ENCODE measurements at places on chromosomes 1 and 21. TPM values are rescaled to one million over a fixed set of nuclear protein-coding genes. Genes with fewer than 3 reads are reported as not detected.
A peak's percentile ranks its signal among the peaks of the same experiment; 100 is the strongest.

GRCh38 chr1:35924838-35925237 is 6.1 kb upstream of the AGO3 start:
- no peak for DNase-seq

STYXL2 gene
- not detected for total RNA-seq

DNA sequence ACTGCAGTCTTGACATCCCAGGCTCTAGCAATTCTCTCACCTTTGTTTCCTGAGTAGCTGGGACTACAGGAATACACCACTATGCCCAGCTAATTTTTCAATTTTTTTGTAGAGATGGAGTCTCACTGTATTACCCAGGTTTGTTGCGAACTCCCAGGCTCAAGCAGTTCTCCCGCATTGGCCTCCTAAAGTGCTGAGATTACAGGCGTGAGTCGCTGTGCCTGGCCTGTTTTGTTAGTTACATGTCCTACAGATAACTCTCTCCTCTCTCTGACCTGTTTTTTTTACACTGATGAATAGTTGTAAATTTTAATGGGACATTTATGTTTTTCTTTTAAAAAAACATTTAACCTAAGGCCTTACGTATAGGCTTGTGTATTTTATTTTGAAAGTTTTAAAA is 19.8 kb downstream of the PTBP2 start:
- DNase-seq, result no peak

DLGAP3 gene
- total RNA-seq, result 0.52 TPM

GRCh38 chr21:46560568-46561444 is 44.1 kb downstream of the S100B start:
- DNase-seq, result no peak

DNA sequence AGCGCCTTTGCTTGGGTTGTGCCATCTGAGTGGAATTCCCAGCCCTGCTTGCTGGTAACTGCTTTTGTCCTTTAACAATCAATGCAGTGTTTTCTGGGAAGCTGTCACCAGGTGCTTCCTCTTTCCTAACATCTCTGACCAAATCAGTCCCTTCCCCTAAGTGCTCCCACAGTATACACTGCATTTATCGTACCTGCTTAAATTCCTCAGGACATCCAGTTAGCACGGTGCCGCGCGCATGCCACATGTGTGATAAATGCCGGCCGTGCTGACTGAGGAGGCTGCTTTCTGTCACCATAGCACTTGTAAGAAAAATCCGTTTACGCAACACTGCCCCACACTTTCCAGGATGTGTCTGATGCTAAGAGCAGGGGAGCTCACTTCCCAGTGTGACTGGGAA is 115.4 kb downstream of the BCAR3 start:
- no peak for DNase-seq

- peak; percentile 5 for DNase-seq
Observed at GRCh38 chr1:109765896-109766615, 2.3 kb upstream of the EPS8L3 start.

DNA sequence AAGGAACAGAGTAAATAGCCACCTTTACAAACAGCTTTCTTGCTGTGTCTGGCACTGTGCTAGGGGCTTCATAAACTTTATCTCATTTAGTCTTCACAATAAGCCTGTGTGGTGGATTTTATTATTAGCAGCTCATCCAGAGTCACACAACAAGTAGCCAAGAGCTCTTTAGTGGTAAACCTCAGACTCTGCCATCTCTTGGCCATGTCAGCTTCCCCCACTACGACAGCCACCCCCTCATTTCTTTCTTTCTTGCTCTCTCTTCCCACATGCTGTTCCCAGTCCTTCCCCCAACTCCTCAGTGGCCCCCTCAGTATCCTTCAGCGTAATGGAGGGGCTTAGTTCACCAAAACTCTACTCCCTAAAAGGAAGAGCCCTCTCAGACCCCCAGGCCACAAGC is 1.2 kb upstream of the ZNF683 start:
- DNase-seq, result no peak

Data from body of pancreas (tissue), 4 donors.